Activated naive CD4-positive, alpha-beta T cell (primary cell): ENCODE measurements at places on chromosomes 12 and 14.

DNA sequence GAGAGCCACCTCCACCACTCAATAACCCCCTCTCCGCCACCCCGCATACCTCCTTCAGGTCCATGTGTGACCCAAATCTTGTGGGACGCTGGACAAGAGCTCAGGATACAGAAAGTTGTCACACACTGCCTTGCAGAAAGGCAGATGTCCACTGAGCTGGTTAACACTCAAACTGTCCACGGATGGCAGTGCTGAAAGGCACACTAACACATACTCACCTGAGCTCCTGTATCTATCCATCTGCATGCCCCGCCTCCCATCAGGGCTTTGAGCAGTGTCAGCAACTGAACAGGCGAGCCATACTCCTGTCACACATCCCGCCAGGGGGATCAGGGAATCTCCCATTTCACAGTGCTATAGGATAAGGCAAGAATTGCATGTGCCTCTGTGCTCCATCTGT lies 642.0 kb downstream of the GALC start:
- DNase-seq = no peak

- DNase-seq = no peak
Observed at GRCh38 chr12:120115692-120116440, 687 bp downstream of the RAB35 start.

DNA sequence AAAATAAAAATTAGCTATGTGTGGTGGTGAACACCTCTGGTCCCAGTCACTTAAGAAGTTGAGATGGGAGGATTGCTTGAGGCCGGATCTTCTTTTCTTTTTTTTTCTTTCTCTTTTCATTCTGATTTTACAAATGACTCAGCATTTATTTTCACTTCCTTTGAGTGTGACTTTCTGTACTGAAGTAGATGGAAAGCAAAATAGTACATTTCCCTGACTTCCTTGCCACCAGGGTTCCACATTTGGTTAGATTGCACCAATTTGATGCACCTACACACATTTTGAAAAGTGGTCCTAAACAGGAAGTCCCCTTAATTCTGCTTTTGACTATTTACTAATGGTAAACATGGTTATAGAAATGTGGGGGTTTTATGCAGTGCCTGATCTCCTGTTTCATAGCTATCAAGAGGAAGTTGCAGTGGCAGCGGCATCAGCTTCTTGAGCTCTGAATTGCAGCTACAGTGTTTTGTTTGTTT lies 13.0 kb upstream of the LEMD3 start:
- DNase-seq = no peak

GRCh38 chr14:32074887-32075572 lies 2.1 kb upstream of the ARHGAP5 start:
- no peak for DNase-seq

DNA sequence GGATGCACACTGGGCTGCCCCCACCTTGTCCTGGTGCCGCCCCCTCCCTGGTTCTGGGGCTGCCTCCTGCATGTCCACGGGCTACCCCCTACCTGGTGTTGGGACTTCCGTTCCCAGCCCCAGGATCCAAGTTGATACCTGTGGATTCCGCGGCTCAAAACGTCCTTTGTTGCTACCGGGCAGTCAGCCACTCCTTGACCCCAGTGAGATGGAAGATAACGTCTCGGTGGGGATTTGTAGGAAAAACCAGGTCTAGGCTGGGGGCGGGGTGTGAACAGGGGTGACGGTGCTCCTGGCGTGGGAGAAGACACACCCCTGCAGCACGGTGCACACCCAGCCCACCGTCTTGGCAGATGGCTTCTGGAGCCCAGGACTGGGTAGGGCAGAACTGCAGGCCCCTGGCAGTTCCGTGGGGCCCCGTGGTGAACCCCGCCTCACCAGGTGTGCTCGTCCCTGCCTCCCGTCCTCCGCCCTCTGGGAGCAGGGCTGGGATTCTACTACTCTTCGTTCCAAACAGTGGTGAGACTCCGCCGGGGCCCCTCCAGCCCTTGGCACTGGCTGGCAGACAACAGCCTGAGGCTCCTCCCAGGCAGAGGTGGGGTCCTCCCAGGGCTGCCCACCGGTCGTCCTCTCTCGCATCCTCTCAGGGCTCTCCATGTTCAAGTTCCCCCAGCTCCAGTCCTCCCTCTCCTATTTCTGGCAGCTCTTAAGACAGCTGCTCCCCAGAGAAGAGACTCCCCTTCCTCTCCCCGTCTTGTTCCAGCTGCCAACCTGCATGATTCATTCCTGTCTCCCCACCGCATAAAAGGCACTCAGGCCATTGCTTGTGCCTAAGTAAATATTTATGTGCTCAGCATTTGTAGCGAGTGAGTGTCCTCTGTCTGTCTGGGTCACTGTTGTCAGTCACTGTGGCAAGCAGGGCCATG lies 75.5 kb downstream of the FBXL14 start:
- no peak for DNase-seq

DNA sequence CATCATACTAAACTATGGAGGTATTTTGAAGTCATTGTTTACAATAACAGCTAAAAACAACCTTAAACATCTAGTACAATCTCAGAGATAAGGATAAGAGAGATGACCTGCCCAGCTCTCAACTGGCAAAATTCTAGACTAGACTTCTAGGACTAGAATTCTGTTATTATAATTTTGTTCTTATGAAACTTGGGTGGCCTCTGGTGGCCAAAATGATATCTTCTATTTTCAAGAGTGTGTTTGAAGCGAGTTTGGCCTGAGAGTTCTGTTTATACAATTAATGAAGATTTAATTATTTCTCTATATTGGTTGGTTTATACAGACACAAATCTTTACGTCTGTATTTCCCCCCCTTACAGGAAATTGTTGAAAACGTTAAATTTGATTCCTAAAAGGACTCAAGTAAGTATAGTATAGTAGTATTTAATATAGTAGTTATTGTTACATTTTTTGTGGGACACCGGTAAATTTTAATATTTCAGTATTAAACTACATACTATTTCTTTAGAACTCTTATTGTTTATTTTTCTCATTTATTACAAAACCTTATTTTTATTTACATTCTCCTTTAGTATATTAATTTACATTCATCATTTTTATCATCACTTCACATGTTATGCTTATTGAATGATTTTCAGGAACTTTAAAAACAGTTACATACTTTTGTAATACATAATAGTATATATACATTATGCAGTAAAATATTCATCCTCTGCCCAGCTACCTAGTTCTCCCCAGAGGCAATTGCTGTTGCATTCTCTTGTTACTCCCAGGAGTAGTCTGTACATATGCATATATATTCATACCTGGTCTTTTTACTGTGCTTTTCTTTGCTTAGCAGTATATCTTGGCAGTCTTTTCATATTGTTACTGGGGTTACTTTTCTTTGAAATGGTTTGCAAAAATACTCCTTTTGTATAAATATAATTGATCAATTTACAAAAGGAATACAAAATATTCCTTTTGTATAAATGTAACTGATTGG lies 6.6 kb downstream of the PPHLN1 start:
- no peak for DNase-seq

DNA sequence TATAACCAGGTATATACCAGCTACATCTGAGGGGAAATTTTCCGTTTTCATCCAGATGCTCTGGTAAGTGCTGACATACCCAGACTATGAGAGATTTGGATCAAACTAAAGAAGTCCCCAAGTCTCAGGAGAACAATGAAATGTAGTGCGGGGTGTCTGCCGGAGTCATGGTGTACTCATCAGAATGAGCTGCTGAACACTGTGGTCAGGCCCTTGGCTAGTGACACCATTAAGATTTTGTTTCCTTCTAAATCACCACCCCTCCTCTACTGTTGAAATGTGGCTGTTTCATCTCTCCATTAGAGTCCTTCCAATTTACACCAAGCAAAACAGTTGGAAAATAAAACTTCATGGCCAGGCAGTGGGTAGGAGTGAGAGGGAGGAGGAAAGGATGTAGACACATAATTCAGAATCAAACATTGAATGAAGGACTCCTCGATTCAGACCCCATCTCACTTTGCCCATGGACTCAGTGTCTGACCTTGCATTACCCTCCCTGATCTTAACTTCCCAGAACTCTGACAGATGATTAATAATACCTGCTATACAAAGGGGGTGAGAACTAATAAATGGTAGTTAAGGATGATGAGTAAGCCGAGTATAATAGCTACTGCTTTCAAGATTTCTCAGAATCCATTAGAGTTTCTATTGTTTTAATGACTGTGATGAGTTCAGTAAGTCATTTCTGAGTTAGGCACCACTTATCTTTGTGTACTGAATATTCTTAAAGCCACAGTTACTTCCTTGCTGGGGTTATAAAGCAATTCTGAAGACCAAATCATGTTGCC lies 127.4 kb downstream of the CRADD start:
- no peak for DNase-seq

DNA sequence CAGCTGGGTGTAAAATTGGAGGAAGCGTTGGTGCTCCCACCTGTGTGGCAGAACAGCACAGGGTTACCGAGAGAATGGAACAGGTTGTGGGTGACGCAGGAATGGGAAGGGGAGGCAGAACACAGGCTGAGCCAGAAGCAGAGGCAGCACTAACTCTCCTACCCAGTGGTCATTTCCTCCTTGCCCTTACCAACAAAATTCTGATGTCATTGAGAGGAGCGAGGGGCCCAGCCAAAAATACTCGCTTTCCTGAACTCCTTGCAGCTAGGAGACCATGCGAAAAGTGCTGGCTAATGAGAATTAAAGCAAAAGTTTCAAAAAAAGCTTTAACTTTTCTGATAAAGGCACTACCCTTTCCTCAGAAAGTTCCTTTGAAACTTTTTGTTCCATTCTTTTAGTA lies 54.4 kb upstream of the HMGA2 start:
- DNase-seq = no peak

GRCh38 chr14:69483765-69484443 lies 624 bp upstream of the PLEKHD1 start:
- no peak for DNase-seq

DNA sequence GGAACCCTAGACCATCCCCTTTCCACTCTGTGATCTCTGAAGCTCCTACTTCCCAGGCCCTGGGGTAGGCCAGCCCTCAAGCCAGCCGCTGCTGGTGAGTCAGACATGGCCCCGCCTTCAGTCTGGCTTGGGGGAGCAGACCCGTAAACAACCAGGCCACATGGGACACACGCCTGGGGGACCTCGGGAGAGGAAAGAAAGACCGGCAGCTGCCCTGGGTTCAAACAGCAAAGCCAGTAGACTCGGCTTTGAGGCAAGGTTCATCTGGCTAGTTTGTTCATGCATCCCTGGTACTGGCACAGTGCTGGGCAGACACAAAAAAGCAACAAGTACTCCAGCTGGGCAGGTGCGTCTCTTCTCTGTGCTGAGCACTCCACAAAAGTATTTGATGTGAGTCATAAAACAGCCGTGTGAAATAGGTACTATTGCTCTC lies 101.9 kb downstream of the SETD3 start:
- DNase-seq = no peak
